IPS-NIHi11 (cell line): ENCODE measurements at places on chromosomes 7 and 10.

DNA sequence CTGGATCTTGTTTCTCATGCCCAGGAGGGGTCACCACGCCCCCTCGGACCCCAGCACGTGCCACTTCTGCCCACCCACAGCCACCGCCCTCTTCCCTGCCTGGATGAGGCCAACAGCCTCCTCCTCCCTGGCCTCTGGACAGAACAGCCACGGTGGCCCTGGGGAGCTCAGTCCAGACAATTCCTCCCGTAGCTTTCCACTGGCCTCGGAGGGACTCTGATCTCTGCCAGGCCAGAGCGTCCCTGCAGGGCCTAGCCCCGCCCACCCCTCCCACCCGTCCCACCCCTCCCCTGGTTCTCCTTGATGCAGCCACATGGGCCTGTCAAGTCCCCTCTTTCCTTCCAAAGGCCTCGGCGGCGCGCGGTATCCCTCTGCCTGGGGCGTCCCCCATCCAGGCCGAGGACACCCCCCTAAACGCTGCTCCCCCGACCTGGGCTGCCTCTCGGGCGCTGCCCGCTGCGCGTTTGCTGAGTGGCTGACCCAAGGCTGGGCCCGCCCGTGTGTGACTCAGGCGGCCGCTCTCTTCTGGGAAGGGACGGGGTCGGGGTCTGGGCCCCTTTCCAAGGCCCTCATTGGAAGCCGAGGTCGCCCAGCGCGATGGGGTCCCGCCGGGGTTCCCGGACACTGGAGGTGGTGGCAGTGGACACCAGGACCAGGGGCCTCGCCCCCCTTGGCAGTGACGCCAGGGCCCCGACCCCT lies 557 bp downstream of the TMEM120A start:
- peak; percentile 87 for DNase-seq

DNA sequence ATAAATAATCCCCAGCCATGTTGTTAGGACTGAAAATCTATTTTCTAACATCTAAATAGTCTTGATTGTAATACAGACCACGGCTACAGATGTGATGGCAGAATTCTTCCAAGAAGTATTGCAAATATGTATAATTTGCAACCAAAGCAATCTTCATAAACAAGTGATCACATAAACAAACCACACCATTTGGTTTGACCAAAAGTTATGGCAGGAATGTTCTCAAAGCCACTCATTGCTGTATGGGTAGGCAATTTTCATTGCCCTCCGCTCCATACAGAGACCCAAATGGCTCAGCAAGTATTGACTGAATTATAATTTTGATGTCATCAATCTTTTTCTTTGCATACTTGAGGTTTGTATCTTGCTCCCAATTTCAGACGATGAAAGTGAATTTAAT lies 19.0 kb upstream of the RHOBTB1 start:
- no peak for DNase-seq

- no peak for DNase-seq
These were observed 308.6 kb upstream of the NRP1 start for GRCh38 chr10:33643042-33643441.

- DNase-seq: no peak
These were observed 86.3 kb downstream of the TBXAS1 start for GRCh38 chr7:139915268-139915863.

DNA sequence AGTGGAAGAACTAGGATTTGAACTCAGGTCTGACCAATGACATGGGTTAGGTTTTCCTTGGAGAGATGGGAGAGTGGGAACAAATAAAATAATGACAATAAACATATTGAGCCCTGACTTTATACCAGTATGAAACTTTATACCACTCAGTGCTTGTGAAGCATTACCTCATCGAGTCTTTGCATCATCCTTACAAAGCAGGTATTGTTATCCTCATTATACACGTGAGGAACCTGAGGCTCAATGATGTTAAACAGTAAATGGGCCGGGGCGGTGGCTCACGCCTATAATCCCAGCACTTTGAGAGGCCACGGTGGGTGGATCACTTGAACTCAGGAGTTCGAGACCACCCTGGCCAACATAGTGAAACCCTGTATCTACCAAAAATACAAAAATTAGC lies 47.7 kb downstream of the HHEX start:
- DNase-seq: no peak

DNA sequence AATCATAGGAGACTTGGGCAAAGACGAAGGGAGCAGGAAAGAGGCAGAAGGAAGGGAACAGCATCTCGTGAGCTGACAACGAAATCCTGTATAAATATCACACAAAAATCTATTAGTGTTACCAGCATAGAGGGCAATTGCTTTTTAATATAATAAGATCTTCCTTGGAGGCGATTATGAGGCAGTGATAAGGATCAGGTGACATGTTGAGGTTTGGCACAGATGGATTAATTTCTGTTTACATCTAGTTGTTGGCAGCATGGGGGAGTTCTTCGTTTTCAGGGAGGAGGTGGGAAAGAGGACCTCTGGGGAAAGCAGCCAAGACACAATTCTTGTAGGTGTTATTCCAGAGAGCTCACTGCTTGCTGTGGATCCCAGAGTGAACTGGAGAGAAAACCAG lies 163.8 kb downstream of the PLXNA4 start:
- no peak for DNase-seq

GRCh38 chr10:88974446-88975376 lies 15.9 kb upstream of the FAS start:
- no peak for DNase-seq

GRCh38 chr10:57689596-57690297 lies 577.9 kb downstream of the IPMK start:
- DNase-seq: no peak

DNA sequence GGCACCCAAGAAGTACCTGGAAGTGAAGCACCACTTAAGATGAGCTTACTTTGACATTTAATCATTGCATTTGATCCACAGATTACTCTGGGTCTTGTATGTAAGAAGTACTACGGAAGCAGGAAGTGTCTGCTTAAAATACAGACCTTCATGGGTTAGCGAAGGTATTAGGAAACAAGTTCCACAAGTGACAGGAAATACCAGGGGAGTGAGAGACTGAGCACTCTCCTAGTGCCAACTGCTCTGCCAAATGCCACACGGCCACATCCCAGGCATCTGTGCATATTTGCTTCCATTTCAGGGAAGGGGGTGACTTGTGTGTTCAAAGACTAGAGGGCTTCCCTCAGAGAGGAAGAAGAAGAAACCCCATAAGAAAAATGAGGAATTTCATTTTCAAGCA lies 57.2 kb upstream of the ANK3 start:
- peak; percentile 41 for DNase-seq
